ENCODE measurements at places on chromosomes 7 and 10. TPM values are rescaled to one million over a fixed set of nuclear protein-coding genes. Genes with fewer than 3 reads are reported as not detected.

GRCh38 chr7:157486007-157486755 lies 149.4 kb downstream of the DNAJB6 start:
- no peak for DNase-seq

Gene NUTM2E
- total RNA-seq: not detected

Gene NKX2-3
- 0.40 TPM for total RNA-seq

GRCh38 chr10:77590344-77591237 lies 47.0 kb downstream of the KCNMA1 start:
- DNase-seq: no peak

Gene AKR1D1
- not detected for total RNA-seq

DNA sequence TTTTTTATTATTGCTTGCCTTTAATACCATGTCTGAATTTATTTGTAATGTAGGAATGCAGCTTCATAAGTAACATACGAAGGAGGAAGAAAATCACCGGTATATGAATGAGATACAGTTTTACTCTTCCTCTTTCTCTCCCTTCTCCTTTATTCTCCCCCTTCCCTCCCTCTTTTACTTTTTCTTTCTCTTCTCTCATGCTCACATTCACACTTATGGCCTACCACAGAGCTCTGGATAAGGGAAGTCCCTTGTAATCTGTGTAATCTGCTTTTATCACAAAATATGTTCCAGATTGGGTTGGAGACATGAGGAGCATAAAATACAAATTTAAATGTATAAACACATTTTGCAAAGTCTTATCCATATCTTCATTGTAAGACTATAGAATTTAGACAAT lies 59.4 kb downstream of the MDFIC start:
- DNase-seq: no peak

DNA sequence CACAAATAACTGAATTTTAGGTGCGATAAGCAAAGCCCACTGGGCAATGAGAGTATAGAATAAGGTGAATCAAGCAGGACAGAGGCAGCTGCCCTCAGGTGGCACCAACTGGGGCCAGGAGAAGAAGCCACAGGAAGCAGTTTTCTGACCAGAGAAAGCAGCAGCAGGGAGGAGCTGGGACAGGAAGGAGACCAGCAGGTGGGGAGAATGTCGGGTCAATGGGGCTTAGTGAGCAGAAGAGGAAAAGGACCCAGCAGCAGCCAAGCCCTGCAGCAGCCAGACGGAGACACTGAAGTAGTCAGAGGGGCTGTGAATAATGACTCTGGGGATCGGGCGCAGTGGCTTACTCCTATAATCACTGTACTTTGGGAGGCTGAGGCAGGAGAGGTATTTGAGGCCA lies 209.6 kb upstream of the SH2B2 start:
- no peak for DNase-seq

DNA sequence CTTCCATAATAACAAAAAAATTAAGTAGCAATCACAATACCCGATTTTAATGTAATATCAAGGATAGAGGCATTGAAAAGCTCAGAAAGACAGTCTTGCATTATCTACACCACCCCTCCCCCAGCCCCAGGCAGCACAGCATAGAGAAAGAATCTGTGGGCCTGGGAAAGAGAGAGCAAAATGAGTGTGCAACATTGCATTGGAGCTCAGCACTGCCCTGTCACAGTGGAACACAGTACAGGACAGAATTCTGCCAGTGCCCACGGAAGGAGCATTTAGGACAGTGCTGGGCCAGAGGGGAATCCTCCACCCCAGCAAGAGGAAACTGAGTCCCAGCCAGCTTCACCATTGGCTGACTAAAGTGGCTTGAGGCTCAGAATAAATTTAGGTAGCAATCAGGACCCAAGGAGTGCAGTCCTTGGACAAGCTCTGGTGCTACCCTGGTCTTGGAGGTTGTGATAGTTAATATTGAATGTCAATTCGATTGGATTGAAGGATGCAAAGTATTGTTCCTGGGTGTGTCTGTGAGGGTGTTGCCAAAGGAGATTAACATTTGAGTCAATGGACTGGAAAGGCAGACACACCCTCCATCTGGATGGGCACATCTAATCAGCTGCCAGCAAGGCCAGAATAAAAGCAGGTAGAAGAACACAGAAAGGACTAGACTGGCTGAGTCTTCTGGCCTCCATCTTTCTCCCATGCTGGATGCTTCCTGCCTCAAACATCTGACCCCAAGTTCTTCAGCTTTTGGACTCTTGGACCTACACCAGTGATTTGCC lies 234.4 kb downstream of the ANK3 start:
- DNase-seq: no peak

- DNase-seq: no peak
Observed at GRCh38 chr7:152451356-152451755, 15.6 kb upstream of the KMT2C start.

- DNase-seq: no peak
Observed at GRCh38 chr7:24304494-24305095, 20.6 kb downstream of the NPY start.

GRCh38 chr7:38746438-38746837 lies 115.3 kb upstream of the AMPH start:
- DNase-seq: no peak

DNA sequence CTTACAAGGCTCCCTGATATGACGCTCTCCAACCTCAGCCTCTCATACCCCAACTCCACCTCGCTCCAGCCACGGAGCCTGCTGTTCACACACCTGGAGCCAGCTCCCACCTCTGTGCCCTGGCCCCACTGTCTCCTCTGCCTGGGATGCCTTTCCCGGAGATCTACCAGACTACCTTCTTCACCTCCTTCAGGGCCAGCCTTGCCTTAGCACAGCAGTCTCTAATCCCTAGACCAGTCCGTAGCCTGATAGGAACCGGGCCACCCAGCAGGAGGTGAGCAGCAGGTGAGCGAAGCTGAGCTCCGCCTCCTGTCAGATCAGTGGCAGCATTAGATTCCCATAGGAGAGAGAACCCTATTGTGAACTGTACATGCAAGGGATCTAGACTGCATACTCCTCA lies 23.2 kb upstream of the SMURF1 start:
- DNase-seq: no peak

DNA sequence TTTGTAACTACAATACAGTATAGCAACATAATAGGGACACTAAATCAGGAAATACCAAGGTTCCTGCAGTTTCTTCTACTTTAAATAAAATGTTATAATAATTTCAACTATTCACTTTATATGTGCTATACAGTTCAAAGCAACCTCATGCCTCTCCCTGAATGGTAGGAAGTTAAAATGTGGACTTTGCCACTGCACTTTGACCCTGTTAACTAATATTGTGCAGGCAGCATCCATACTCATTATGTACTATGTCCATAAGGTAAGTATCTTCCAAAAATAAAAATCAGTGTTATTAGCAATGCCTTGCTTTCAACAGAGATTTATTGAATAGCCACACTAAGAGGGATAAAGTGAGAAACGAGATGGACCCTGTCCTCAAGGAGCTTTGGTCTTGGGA lies 4.8 kb downstream of the STEAP4 start:
- DNase-seq: no peak

Gene HIBADH
- total RNA-seq: 8.1 TPM

Gene ENKUR
- not detected for total RNA-seq

DNA sequence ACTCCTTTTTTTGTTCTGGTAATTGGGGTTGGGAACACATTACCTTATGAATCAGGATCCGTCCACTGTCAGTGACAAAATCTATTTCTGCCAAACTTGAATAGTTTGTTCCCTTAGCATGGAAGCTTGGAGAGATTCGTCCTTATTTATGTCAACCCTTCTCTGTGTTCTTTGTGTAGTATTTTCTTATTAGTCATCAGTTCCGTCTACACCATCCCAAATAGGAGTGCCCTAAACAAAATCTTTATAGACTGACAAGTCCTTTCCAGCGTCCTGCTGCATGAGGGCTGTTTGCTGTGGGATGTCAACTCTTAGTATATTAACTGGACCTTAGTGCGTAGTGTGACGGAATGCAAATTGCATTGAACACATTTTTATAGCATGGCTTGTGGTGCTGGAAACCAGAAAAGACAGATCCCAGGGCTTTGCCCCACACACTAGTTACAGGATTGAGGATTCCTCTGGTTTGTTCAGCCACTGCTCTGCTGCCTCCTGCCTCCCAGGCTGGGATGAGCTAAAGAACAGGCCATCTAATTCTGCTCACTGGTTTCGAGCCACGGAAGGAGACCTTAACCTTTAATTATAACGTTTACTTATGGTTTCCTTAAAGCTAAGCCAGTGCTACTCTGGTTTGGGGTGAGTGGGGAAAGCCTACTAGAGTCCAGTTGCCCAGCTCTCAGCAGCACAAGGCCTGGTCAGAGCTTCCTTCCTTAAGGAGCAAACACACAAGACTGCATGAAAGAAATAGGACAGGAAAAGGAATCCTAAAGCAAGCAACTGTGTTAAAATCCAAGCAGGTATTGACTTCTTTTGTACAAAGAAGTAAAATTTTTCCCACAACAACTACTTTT lies 194.4 kb downstream of the CCSER2 start:
- DNase-seq: no peak

GRCh38 chr7:14691597-14692203 lies 210.9 kb downstream of the DGKB start:
- no peak for DNase-seq

Gene MYPN
- total RNA-seq: not detected

Gene OPTN
- total RNA-seq: 36.5 TPM

Gene SRPK2
- 21.5 TPM for total RNA-seq

Gene GFRA1
- total RNA-seq: 79.9 TPM

Gene PDE1C
- 14.5 TPM for total RNA-seq

DNA sequence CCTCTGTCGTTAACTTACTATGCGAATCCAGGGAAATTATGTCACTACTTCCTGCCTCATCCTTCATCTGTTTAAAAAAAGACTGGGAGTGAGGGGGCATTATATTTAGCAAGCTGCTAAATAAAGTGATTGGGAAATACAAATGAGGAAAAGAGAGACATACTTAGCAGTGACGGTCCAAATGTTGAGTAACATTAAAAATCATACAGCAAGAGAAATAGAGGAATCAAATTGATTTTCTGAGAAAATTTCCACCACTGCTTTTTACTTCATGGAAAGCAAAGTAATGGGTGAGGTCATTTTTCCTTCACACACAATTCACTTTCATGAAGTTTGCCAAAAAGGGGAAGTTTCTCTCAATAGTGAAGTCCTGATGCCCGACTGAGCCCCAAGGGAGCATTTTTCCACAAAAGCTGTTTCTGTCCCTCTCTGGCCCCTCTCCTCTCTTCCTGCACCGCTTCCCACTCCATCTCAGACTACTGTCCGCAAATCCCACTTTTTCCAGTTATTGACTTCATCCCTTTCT lies 61.9 kb upstream of the ADO start:
- no peak for DNase-seq

Gene SPDYE16
- total RNA-seq: not detected

- DNase-seq: no peak
Observed at GRCh38 chr7:151039850-151040548, 8.3 kb upstream of the ASIC3 start.

GRCh38 chr10:99788598-99789256 lies 6.3 kb downstream of the ABCC2 start:
- DNase-seq: no peak

GRCh38 chr10:102467971-102468438 lies 16.7 kb upstream of the C10orf95 start:
- no peak for DNase-seq

GRCh38 chr10:117647306-117647705 lies 104.8 kb downstream of the EMX2 start:
- DNase-seq: no peak

- no peak for DNase-seq
Observed at GRCh38 chr10:70698211-70698610, 25.9 kb downstream of the ADAMTS14 start.

DNA sequence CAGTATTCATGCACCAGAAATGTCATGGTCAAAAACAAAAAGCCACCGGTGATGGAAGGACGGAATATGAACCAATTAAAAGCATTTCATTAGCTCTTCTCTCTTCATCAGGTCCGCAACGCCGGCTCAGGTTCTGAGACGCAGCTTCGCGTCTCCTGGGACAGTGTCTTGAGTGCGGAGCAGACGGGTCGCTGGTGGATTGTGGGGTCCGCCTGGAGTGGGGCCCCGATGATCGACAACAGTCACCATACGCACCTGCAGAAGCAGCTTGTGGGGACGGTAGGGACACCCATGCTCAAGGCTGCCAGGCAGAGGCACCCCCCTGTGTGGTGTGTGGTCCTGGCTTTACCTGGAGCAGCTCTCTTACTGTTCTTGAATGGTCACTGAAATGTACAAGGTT lies 13.4 kb downstream of the NOM1 start:
- DNase-seq: no peak

DNA sequence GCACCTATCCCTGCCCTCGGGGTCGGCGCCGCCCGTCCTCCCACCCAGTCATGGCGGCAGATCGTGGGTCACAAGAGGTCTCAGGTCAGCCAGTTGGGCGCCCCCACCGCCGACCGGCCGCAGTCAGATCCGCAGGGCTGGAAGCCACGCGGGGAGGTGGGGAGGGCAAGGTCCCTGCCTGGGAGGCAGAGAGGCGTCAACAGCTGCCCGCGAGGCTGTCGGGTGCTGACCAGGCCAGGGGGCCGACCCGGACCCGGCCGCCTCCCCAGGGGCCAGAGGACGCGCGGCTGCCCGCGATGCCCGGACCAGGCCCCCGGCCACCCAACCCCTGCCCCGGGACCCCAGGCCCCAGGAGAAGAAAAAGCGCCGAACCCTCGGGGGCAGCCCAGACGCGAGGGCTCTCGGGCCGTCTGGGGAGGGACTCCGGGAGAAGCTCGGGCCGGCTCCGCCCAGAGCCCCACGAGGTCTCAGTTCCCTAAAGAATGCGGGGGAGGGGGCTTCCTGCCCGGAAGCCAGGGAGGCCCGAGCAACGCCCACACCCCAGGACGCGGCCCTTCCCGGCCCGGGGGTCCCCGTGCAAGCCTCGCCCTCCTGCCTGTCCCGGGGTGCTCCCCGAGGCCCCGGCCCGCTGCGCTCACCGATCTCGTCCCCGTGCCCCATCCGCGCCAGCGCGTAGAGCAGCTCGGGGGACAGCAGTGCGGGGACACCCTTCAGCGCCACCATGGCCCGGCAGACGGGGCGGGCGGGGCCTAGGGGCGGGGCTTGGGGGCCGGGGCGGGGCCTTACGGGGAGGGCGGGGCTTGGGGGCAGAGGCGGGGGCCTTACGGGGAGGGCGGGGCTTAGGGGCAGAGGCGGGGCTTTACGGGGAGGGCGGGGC lies at the start of gene FUOM:
FUOM (minus strand) TSS at position 735 of the 877 bp plus-strand sequence; CDS start at position 723, 12 bp downstream.
- DNase-seq: no peak

Gene GPR26
- not detected for total RNA-seq

DNA sequence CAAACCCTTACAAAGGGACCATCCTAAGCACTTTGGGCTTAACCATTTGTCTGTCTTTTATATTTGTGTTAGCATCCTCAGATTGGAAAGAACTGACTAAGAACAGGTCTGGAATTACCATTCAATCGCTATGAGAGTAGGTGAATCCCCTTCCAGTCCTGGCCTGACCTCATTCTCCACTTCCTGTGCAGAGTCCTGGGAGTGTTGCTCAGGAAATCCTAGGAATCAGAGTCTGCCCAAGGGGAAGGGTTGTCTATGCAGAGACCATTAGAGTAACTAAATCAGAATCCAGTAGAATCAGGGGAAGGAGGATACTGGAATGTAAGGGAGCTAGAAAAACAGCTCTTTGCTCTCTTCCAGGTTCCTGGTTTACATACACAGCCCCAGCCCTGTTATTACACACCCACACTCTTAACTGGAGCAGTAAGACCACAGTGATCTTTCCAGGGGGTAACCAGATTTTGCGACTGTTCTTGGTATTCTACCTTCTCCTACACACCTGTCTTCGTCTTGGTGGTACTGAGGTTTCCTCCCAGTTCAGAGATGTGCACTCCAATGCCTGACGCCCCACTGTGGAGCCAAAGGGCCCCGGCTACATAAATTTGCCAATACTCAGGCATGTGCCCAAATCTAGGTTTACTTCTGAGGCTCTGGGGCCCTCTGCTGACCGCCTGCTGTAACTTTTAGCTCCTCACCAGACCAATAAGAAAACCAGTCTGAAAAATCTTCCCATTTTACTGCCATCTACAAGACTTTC lies 103.7 kb downstream of the RNF216 start:
- no peak for DNase-seq

Gene ASZ1
- total RNA-seq: not detected

All from esophagus squamous epithelium (tissue), 5 donors.